Head of caudate nucleus (tissue), 42 donors: ENCODE measurements at places on chromosomes 2 and 18.
A peak's percentile ranks its signal among the peaks of the same experiment; 100 is the strongest.

DNA sequence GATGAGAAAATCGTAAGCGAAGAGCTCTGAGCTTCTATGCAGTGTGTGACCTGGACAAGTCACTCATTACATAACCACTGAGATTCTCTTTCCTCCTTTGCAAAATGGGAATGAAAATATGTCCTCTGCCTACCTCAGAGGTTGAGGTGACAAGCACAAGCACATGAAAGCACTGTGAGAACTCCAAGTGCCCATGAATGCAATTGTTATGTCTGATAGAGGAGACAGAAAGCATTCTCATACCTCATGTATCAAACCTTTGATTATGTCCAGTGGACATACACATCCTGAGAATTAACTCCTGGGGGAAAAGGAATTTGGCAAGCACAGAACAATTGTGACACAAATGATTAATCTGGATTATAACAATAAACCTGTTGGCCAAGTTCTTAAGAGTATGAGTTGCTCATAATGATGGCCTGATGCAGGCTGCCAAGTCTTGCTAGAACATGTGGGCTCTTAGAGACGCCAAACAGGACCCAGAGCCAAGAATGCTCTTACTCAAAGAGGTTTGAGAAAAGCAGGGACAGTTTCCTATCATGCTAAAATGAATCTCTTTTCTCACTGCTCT, 8.5 kb upstream of the RMDN2 start:
- DNase-seq, result no peak

DNA sequence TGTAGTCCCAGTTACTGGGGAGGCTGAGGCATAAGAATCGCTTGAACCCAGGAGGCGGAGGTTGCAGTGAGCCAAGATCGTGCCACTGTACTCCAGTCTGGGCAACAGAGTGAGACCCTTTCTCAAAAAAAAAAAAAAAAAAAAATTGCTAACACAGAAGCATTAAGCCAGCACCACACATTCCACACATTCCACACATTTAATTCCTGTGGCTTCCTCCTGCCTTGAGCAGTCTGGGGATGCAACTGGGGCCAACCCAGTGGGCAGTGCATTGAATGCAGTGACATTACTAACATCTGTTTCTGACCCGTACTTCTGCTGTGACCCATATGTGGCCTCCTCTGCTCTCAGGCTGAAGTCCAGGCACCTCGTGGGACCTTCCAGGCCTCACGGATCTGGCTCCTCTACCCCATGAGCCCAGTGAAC, 107.0 kb downstream of the BCL2L11 start:
- DNase-seq, result no peak

- DNase-seq, result peak; percentile 91
Measured at GRCh38 chr2:26745609-26746327, 18.3 kb upstream of the SLC35F6 start.

GRCh38 chr2:111054791-111055691, 65.7 kb upstream of the BCL2L11 start:
- DNase-seq, result no peak

- DNase-seq, result no peak
Measured at GRCh38 chr2:184729581-184729980, 131.3 kb downstream of the ZNF804A start.

- no peak for DNase-seq
Measured at GRCh38 chr2:115825912-115826311, 1383.5 kb downstream of the DPP10 start.

DNA sequence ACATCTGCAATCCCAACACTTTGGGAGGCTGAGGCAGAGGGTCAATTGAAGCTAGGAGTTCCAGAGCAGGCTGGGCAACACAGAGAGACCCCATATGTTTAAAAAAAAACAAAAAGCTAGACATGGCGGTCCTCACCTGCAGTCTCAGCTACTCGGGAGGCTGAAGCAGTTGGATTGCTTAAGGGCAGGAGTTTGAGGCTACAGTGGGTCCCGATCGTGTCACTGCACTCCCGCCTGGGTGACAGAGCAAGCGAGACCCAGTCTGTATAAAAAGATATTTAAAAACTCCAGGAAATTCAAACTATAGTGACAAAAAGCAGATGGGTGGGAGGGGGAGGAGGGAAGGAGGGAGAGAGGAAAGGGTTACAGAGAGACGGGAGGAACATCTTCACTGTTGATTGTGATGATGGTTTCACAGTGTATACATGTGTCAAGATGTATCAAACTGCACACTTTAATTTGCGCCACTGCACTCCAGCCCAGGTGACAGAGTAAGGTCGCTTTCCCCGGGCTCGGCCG, 942 bp upstream of the ZNF236 start:
- no peak for DNase-seq

- no peak for DNase-seq
Measured at GRCh38 chr18:75809151-75809925, 381.8 kb upstream of the SMIM21 start.

- peak; percentile 55 for DNase-seq
Measured at GRCh38 chr2:144515696-144516410, 4.1 kb downstream of the ZEB2 start.

DNA sequence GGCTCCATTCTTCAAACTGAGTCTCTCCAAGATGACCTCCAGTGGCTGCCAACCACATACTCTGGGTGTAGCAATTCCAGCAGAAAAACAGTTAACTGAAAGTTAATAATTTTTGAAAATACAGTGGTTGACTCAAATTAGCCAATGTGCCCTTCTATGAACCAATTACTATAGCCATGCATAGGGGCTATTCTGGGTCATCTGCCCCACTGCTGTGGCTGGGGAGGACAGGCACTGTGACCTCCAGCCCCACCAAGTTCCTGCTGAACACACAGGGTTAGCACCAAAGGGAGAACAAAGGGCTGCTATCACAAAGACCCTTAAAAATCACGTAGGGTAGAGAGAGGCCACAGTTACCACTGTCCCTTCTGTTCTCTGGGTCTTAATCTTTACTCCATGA, 123.0 kb downstream of the IRS1 start:
- DNase-seq, result no peak

- no peak for DNase-seq
Measured at GRCh38 chr2:119198240-119198840, 25.3 kb upstream of the STEAP3 start.

DNA sequence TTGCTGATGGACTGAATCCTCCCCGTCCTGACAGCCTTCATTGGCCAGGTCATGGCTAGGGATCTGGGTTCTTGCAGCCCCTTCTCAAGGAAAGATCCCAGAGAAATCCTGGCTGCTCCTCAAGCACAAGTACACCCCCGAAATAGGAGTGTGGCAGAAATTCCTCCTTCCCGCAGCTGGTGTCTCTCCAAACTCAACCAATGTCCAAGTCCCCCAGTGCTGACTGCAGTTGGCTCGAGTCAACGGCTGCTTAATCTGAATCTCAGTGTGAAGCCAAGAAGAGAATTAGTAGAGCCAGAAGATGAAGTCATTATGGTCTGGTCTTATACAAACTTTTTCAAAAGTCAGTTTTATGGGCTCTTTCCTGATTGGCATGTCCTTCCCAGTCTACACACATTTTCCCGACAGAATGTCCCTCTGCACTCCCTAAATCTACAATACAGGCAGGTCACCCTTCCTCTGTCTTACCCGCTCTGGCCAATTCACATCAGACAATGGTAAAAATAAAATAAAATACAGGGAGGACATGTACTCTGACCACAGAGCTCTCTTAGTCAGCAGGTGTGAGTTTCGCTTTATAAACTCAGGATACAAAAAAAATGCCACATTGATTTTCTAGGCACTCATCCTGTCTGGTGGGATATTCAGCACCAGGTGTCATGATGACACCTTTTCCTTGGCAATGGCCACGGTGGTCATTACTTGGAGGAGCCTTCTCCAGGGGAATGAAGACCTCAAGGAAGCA, 76.9 kb upstream of the PAPOLG start:
- no peak for DNase-seq

DNA sequence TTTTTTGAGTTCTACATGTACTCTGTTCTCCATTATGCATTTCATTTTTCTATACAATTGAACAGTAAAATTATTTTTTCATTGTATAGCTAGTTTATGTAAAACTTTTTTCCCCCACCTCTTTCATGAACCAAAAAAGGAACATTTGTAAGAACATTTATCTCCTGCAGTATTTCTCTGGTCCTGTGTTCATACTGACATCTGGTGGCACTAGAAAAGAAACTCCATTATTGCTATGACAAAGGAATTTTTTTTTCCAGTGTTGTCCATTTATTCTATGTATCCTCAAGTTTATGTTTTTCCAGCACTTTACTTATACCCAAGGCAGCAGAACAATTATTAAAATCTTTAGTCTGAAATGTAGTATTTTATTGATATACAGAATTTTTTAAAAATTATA, 27.4 kb upstream of the CHAC2 start:
- DNase-seq, result no peak

DNA sequence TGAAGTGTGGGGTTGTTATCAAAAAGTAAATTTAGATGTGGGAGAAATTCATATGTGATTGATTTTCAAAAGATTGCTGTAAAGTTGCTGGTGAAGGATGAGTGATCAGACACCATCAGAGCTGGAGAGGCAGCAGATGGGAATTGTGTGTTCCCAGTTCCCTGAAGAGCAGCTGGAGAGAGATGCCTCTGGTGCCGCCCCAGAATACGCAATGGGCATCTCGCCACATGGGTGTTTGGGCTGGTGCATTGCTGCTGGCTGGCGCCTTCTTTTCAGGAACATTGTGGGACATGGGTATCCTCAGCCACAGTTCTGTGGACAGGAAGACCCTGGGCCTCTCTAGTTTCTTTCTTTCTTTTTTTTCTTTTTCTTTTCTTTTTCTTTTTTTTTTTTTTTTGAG, 11.9 kb downstream of the ATG4B start:
- DNase-seq, result no peak

- no peak for DNase-seq
Measured at GRCh38 chr2:29420999-29421782, 306.0 kb downstream of the CLIP4 start.

DNA sequence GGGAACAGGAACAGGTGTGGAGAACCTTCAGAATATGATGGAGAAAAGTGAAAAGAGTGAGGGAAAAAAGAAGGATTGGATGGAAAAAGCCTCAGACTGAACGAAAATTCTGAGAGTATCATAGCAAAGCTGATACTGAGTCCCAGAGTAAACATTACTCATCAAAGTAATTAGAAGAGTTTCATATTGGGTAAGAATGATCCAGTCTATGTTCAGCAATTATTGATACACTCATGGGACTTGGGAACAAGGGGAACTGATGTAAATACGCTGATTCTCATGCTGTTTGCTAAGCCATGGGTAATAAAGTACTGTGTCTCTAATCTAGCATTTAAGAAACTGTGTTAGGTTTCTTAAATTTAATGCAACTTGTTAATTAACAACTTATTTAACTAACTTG, 219.9 kb upstream of the NOL4 start:
- DNase-seq, result no peak

DNA sequence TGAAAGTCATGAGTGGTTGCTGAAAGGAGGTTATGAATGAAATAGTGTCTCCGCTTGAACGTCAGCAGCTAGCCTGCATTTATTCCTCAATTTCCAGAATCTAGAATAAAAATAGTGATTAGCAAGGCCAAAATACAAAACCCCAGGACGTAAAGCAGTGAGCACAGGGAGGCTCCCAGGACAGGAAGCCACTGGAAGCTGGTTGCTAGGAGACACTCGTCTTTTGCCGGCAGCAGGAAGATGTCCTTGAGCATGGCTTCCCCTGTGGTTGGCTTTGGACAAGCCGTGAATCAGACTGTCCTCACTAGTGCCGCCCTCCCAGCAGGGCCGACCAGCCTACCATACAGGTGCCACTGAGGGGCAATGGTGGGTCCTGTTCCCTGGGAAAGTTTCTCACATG, 374.4 kb downstream of the MTX2 start:
- no peak for DNase-seq

DNA sequence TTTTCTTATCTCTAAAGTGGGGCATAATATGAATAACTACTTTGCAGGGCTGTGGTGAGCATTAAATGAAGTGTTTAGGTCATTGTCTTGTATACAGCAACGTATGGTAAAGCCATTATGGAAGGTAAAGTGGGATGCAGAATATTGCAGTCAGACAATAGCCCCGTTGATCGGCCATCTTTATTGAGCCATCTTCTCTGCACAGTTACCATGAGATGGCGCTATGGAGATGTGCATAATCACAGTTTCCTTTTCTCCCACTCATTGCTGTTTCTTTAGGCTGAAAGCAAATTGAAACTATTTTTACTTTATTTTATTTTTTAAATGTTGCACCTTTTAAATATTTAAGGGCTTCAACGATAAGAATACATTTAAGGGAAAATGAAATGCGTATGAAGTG, 108.9 kb downstream of the THSD7B start:
- no peak for DNase-seq

DNA sequence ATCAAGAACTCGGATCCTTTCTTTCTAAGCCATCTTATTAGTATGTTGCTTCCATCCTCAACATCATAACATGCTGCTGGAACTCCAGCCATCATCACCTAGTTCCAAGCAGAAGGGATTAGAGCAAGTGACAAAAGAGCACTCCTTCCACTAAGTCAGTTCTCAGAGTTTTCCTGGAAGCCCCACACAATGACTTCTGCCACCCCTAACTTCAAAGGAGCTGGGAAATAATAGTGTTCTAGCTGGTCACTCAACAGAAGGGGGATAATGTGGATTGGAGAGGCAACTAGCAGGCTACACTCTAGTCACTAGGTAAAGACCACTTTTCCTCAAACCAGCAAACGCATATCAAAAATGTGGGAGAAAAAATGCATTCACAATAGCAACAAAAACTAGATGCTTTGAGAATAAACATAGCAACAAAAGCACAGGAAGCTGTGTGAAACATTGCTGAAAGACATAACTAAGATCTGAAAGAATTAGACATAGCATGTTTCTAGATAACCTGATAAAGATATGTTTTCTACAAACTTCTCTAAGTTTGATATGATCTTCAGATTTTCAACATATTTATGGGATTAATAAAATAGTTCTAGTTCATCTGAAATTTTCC, 39.5 kb downstream of the COX7A2L start:
- no peak for DNase-seq

GRCh38 chr2:191626497-191627151, 51.3 kb upstream of the NABP1 start:
- no peak for DNase-seq

- peak; percentile 51 for DNase-seq
Measured at GRCh38 chr18:33577685-33578517, at the start of gene ASXL3. Gene ASXL3, plus strand, starts transcription at chr18:33578219. Its CDS starts 413 bp downstream, at chr18:33578632.

DNA sequence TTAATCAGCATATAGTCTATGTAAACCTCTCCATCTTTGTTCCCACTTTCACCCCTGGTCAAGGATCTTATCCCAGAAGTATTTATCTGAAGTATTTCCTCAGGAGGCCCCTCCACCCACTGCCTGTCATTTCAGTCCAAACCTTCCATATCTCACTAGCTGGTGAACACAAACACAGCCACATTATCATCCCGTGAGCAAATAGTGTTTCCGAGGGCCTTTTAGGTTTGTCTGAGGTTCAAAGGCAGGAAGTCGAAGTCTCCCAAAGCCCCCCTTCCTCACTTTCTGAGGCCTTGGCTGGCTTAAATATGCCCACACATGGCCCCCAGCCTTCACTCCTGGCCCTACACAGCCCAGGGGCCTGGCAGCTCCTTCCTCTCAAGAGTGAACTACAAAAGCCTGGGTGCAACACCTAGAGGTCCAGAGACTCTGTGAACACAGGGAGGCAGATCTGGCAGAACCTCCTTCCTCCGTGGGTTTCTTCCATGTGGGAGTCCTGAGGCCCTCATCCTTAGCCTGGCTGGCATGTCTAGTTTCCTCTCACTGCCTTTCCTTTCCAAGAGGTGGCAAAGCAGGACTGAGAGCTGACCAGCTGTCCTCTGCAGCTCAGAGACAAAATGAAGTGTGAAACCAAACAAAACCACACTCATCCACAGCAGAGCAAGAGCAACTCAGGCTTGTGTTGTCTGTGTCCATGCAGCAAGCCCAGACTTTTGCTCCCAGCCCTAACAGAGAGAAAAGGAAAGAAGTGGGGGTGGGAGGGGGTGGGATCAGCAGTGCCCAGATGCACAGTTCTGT, 264.2 kb downstream of the SS18 start:
- DNase-seq, result no peak

GRCh38 chr2:36044411-36044810, 311.2 kb upstream of the CRIM1 start:
- no peak for DNase-seq
